Kasumi-1 (cell line): ENCODE measurements at places on chromosomes 11 and 22.

DNA sequence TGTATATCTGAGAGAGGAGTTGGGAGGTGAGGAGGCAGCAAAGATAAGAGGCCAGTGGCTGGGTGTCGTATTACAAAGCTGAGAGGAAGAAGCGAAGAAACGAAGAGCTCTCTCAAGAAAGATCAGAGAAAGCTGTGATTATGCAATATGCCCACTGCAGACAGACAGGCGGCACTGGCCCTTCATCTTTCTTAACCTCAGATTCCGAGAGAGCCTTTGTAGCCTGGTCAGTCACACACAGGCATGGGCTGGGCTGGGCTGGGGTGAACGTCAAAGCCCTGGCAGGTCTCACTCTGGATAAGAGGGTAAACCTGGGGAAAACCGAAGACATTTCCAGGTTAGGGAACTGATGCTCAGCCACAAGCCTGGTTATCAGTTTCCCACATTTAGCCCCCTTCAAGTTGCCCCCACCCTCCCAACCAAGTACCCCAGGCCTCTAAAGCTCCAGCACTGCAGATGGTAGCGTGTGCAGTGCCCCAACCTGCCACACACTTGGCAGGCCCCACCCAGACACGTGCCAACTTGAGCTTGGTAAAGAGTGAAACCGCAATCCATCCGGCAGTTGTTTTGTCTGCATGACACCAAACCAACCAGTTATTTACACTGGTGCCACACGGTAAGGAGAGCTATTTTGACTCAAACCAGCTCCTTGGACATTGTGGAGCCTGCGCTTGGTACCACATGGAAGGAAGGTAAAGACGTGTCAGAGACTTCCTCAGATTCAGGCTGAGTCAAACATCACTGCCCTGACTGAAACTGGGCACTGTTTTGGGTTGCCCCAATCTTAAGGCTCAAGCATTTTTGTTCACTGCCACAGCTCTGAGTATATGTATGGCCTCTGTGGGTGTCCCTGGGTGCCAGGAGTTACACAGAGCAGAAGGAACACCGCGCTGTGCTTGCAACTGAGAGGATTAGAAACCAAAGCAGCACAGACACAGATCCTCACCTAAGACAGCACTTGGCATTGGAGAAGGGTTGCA is 135.9 kb downstream of the FDX1 start:
- peak; percentile 92 for DNase-seq

DNA sequence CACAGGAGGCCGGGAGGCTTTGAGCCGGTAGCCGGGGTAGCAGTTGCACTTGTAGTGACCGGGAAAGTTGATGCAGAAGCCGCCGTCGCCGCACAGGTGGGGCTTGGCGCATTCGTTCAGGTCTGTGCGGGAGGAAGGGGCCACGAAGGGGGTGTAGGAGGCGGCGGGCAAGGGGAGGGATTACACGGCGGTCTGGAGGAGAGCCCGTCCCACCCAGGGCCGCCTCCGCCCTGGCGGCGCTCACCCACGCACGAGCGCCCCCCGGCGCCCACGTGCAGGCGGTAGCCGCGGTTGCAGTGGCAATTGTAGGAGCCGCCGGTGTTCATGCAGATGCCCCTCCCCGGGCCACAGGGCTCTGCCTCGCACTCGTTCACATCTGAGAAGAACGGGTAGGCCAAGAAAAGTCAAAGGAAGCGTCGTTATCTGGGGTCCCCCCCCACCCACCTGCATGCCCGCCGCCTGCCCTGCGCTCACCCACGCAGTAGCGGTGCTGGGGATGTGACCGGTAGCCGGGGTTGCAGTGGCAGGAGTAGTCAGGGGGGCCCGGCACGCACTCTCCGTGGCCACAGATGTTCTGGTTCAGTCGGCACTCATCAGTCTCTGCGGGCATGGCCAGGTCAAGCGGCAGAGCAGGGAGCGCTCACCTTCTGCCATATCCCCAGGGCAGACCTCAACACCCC is 10.6 kb downstream of the LTBP3 start:
- no peak for DNase-seq

- no peak for DNase-seq
These were observed 24.8 kb upstream of the MICAL2 start for GRCh38 chr11:12085371-12086251.

DNA sequence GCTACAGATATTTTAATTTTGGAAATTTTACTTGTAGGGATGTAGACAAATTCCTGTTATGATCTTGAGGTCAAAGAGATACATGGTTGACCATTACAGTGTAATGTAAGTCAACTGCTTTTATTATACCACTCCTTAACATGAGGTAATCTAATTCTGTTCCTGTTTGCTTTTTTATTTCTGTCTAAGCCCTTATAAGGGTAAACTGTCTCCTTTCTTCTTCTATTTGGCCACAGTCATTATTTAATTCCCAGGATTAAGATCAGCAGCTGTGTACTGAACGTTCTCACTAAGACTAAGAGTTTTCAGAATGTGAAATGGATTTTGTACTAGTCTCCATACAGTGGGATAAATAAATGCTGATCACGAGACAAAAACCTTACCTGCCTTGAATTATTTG is 32.8 kb downstream of the C2CD3 start:
- DNase-seq: no peak

DNA sequence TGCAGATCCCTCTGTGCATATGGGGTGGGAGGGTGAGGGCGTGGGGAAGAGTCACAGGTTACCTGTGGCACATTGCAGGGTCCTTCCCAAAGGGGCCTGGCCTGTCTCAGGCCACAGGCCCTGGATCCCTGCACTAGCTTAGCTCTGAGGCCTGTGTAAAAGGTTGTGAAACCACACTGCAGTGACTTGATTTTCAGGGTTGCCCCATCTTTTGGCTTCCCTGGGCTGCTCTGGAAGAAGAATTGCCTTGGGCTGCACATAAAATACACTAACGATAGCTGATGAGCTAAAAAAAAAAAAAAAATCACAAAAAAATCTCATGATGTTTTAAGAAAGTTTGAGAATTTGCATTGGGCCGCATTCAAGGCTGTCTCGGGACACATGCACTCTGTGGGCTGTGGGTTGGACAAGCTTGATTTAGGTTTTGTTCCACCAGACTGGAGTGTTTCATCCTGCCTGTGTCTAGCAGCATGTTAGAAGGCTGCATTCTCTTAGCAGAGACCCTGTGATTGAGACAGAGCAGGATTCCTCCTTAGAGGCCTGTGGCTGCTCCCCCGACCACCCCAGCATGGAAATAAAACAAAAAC is 35.9 kb upstream of the TREH start:
- no peak for DNase-seq

GRCh38 chr11:90286640-90287039 is 63.8 kb upstream of the CHORDC1 start:
- no peak for DNase-seq

DNA sequence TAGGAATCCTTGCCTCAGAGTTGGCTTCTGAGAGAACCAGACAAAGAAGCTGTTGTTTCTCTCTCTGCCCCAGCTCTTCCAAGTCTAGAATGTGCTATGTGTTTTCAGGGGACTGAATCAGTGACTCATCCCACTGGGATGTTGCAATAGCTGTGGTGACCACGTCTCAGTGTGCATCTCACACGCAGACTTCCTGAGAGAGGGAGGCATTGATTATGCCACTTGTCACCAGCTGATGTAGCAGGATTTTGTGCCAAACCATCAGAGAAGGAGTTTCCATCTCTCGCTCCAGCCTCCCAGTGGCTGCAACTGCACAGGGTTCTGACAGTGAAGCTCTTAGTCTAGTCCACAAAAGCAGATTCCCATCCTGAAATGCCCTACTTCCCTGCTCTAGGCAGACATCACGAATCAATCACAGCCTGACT is 455.8 kb downstream of the MIAT start:
- no peak for DNase-seq

DNA sequence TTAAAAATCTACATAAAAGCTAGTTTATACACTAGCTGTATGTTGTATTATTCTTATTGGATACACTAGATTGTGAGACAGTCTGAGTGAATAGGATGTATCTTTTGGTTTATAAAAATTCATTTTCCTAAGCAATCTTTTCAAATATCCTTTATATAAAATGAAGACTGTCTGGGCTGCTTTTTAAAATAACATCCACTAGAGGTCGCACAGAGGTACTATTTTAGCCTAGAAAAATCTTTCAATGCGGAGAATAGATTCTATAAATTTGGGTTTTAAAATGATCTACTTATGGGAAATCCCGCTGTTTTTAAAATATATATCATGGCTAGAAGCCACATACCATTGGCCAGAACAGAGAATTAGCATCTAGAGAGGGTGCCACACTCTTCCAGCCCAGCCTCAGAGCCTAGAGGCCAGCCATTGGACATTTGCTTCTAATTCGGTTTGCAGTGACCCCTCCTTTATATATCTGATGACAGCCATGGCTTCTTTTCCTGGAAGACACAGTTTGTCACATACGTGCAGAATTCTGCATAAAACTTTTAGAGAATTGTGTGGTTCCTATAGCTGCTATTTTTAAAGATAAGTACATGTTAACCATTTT is 7.3 kb downstream of the C11orf97 start:
- DNase-seq: peak; percentile 58

GRCh38 chr11:27179334-27179733 is 138.7 kb downstream of the BBOX1 start:
- DNase-seq: no peak

GRCh38 chr11:93832780-93833179 is 17.6 kb downstream of the VSTM5 start:
- no peak for DNase-seq

DNA sequence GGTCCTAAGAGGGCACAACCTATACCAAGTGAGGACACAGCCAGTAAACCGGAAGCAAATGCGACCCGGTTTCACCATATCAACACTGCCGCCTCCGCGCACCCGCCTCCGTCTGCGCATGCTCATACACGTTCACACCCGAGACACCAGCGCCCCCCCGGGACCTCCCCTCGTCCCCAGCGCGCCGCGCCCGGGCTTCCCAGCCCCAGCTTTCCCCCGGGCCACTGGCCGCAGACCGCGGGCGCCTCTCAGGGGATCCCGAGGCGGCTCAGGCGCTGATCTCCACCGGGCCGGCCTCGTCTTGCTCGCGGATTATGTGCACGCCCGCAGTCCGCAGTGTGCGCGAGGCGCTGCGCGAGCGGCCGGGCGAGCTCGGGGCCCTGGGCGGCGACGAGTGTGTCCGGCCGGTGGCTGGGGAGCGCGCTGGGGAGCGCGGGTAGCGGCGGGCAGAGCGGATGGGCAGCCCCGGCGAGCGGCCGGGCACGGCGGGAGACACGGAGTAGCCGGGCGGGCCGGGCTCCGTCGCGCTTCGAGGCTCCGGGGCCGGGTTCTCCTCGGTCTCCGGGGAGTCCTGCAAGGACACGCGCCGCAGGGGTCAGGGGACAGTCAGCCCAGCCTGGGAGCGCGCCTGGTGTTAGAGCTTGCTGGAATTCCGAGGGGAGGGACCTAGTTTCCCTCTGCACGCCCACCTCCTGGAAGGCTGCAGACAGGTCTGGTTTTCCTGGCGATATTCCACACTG is 2.0 kb downstream of the HEPN1 start:
- no peak for DNase-seq

DNA sequence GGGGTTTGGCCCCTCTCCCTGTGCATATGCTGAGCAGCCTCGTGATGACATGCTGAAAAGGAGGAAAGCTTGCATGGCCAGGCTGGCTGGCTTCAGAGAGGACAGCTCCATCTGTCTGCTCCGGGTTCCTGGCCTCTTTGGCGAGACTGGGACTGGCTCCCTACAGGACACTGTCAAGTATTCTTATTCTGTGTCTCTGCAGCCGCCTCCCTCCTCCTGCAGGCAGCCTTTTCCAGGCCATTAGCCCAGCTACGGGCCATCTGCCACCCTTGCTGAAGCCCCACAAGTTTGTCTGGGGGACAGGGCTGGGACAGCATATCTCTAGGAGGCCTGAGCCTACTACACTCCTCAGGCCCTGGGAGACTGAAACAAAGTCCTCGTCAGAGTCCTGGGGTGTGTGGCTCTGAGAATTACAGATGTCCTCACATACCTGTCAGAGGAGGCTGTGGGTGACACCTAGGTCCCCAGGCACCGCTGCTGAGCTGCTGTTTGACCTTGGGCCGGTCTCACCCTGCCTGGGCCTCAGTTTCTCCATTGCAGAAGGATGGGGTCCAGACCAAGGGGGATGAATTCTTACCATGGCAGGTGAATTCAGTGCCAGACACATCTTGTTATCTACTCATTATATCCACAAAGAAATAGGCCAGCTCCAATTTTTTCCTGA is 11.0 kb downstream of the MRGPRG start:
- DNase-seq: no peak

GRCh38 chr11:61080526-61080925 is 21.8 kb upstream of the CD5 start:
- no peak for DNase-seq
